Uterine smooth muscle cell (primary cell): ENCODE measurements at places on chromosomes 2 and 18. TPM values are rescaled to one million over a fixed set of nuclear protein-coding genes. Genes with fewer than 3 reads are reported as not detected.

Gene MRPL33
- total RNA-seq = 50.7 and 63.1 TPM in 2 replicates

Gene ATP9B
- 24.7 and 26.5 TPM in 2 replicates for total RNA-seq

Gene DOK6
- total RNA-seq = 1.2 and 2.7 TPM in 2 replicates

Gene CTNNA2
- 0.11 TPM in 1 of 2 replicates, not detected in the other for total RNA-seq

Gene CNOT9
- total RNA-seq = 38.1 and 69.2 TPM in 2 replicates

Gene PTPRM
- total RNA-seq = 25.6 and 69.4 TPM in 2 replicates

Gene LRRTM4
- total RNA-seq = not detected in 2 replicates

Gene LAMA3
- total RNA-seq = 5.1 and 30.5 TPM in 2 replicates

Gene RAB17
- total RNA-seq = 0.11 and 0.12 TPM in 2 replicates

Gene NEU2
- not detected in 2 replicates for total RNA-seq

Gene LBX2
- total RNA-seq = 1.4 and 2.0 TPM in 2 replicates

Gene CLEC4F
- not detected in 2 replicates for total RNA-seq

Gene SLC38A11
- total RNA-seq = 0.22 and 1.5 TPM in 2 replicates

Gene RAD51AP2
- total RNA-seq = 0.11 TPM in 1 of 2 replicates, not detected in the other

Gene FTCDNL1
- 1.3 and 4.1 TPM in 2 replicates for total RNA-seq

Gene ANKRD29
- total RNA-seq = 2.3 and 6.1 TPM in 2 replicates

Gene PDE1A
- 11.5 and 20.0 TPM in 2 replicates for total RNA-seq

Gene PSMG2
- total RNA-seq = 51.0 and 72.8 TPM in 2 replicates

Gene ITPRIPL1
- 5.1 and 5.9 TPM in 2 replicates for total RNA-seq

Gene NCKAP5
- total RNA-seq = 0.55 and 1.6 TPM in 2 replicates

Gene TSHZ1
- 6.6 and 8.1 TPM in 2 replicates for total RNA-seq

Gene SERPINB8
- 21.9 and 37.2 TPM in 2 replicates for total RNA-seq

Gene MAB21L4
- total RNA-seq = under 0.01 TPM in 1 of 2 replicates, not detected in the other

Gene RAB1A
- 108 and 113 TPM in 2 replicates for total RNA-seq

Gene ANKZF1
- 23.4 and 27.0 TPM in 2 replicates for total RNA-seq

Gene ADCYAP1
- total RNA-seq = not detected in 2 replicates

Gene SIX2
- 1.00 and 1.1 TPM in 2 replicates for total RNA-seq

Gene GKN2
- total RNA-seq = not detected in 2 replicates

Gene LOXL3
- total RNA-seq = 12.1 and 28.0 TPM in 2 replicates

Gene RSAD2
- total RNA-seq = 1.00 and 1.5 TPM in 2 replicates

Gene IKZF2
- 7.5 TPM in 2 replicates for total RNA-seq

Gene TMBIM1
- total RNA-seq = 144 and 215 TPM in 2 replicates

Gene PTGR3
- 19.6 and 29.2 TPM in 2 replicates for total RNA-seq

Gene BCL11A
- 0.37 and 0.44 TPM in 2 replicates for total RNA-seq

Gene SERPINB13
- total RNA-seq = not detected in 2 replicates

Gene CWC22
- 28.5 and 33.6 TPM in 2 replicates for total RNA-seq

Gene CPLX4
- not detected in 2 replicates for total RNA-seq

Gene UGT1A4
- total RNA-seq = not detected in 2 replicates

Gene L3MBTL4
- 0.44 and 1.6 TPM in 2 replicates for total RNA-seq

Gene MC4R
- not detected in 2 replicates for total RNA-seq

Gene RAX
- total RNA-seq = not detected in 2 replicates

Gene CREG2
- total RNA-seq = 3.9 and 5.2 TPM in 2 replicates

Gene RPL31
- 802 and 946 TPM in 2 replicates for total RNA-seq
